Thoracic aorta (tissue), 2 donors: ENCODE measurements at places on chromosomes 11 and 22.

- DNase-seq: no peak
Measured at GRCh38 chr22:42111798-42112197, 18.8 kb downstream of the CYP2D6 start.

GRCh38 chr11:116605543-116606459 lies 167.0 kb downstream of the BUD13 start:
- DNase-seq: no peak

DNA sequence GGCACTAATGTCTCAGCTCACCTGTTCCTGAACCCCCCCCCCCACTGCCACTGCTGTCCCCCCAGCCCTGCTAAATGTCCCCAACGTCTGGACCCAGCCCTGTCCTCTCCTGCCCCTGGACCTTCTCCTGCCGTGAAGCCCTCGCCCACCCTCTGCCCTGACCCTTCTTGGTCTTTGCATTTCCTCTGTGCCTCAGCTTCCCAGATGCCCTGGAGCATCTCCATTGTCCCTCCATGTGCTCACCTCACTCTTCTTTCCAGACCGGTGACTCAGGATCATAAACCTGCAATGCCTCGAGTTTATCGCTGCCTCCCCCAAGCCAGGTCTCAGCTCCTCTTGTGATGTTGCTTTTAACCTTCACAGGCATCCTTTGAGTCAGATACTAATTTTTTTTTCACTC lies 416.4 kb downstream of the BRD1 start:
- no peak for DNase-seq

DNA sequence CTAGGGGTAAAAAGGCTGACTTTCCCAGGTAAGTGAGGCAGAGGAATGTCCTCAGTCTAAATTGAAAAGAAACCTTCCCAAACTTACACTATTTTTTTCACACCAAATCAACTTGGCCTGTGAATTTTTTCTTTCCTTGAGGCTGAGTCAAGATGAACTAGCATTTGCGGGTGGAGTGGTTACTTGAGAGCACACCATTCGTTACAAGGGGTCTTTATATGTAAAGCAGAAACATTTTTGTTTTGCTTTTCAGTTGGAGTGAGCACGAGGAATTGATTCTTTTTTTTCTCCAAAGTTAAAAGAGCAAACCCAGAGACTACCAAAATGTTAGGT lies 36.4 kb downstream of the MAML2 start:
- no peak for DNase-seq

- no peak for DNase-seq
Measured at GRCh38 chr22:32677876-32678275, 123.6 kb upstream of the TIMP3 start.

GRCh38 chr11:14542324-14542723 lies 22.1 kb upstream of the PSMA1 start:
- no peak for DNase-seq

GRCh38 chr11:30346068-30346688 lies 23.3 kb downstream of the ARL14EP start:
- no peak for DNase-seq

DNA sequence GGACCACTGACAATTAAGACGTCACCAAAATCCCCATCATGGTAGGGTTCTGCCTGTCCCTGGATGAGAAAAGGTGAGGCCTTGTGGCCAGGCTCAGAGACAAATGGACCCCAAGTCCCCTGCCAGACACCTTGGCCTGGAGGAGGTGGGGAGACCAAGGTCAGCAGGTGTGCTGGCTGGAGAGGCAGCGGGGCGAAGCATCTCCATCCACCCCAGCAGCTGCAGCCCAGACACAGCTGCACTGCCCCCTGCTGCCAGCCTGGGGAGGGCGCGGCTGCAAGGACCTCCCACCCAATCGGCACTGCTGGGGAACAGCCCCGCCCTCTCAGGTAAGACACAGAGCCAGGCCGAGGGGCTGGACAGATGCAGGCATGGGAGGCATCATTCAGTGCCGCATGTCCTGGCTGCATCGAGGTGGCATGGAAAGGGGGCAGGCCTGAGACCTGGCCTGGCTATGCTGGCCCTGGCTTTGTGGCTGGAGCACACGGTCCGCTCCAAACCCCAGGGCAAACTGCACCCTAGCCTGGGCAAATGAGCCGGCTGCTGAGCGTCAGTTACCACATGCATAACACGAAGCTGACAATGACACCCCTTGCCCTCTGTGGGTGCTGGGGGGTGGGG lies 12.2 kb upstream of the MFNG start:
- no peak for DNase-seq

- no peak for DNase-seq
Measured at GRCh38 chr11:103532133-103532788, 423.0 kb downstream of the DYNC2H1 start.

- no peak for DNase-seq
Measured at GRCh38 chr11:15931497-15931896, 424.8 kb downstream of the SOX6 start.

DNA sequence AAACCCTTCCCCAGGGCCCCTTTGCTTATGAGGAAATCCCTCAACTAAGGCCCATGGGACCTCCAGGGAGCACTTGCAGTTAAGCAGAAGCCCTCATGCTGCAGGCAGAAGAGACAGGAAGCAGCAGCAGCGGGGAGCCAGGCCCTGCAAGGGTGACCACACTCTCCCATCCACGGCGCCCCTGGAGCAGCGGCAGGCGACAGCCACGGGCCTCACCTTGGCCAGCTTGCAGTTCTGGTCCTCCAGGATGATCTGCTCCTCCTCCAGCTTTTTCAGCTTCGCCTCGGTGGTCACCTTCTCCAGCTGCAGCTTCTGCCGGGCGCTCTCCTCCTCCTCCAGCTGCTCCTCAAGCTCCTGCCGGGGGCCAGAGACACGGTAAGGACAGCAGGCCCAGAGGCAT lies 47.0 kb downstream of the APOL1 start:
- no peak for DNase-seq
